ENCODE measurements at places on chromosomes 5 and 9. TPM values are rescaled to one million over a fixed set of nuclear protein-coding genes. Genes with fewer than 3 reads are reported as not detected.

DNA sequence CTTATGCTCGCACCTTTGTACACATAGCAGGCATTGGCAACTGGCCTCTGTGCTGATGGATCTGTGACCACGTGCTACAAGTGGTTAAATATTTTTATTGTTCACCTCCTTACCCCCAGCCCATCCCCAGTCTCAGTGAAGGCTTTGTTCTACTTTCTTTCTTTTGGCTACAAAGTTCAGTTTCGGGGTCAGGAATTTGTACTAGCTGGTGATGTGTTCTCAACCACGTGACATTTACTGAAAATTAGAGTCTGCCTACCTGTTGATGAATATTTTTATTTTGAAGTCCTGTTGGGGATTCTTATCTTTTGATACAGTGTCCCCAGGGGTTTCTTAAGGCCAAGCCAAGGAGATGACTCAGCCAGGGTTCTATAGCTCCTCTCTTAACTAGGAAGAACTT, 47.8 kb downstream of the C9orf57 start:
- no peak for DNase-seq

The SAXO1 gene
- polyA plus RNA-seq = not detected

GRCh38 chr5:125125031-125125823, 378.8 kb upstream of the ZNF608 start:
- no peak for DNase-seq

- DNase-seq = no peak
These were observed 714.8 kb downstream of the TLR4 start for GRCh38 chr9:118418887-118419565.
